ENCODE measurements at places on chromosomes 1 and 21. TPM values are rescaled to one million over a fixed set of nuclear protein-coding genes. Genes with fewer than 3 reads are reported as not detected.

DNA sequence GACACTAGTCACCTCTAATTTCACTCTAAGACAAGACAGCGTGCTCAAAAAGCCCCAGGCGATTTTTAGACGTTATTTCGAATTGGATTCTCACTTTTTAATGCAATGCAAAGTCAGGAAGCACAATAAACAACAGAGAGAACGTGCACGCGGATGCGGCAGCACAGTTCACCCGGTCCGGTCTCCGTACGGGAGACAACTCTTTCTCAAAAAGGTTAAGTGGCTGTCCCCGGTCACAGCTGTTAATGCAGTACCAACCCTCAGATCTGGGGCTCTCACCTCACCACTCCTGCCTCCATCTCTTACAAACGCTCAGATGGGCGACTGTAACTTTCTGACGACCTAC is 1.2 kb downstream of the HP1BP3 start:
- H3K27ac ChIP-seq: peak overlapping the region; percentile 71
- DNase-seq: no peak
- H3K4me3 ChIP-seq: peak overlapping the region; percentile 90

DNA sequence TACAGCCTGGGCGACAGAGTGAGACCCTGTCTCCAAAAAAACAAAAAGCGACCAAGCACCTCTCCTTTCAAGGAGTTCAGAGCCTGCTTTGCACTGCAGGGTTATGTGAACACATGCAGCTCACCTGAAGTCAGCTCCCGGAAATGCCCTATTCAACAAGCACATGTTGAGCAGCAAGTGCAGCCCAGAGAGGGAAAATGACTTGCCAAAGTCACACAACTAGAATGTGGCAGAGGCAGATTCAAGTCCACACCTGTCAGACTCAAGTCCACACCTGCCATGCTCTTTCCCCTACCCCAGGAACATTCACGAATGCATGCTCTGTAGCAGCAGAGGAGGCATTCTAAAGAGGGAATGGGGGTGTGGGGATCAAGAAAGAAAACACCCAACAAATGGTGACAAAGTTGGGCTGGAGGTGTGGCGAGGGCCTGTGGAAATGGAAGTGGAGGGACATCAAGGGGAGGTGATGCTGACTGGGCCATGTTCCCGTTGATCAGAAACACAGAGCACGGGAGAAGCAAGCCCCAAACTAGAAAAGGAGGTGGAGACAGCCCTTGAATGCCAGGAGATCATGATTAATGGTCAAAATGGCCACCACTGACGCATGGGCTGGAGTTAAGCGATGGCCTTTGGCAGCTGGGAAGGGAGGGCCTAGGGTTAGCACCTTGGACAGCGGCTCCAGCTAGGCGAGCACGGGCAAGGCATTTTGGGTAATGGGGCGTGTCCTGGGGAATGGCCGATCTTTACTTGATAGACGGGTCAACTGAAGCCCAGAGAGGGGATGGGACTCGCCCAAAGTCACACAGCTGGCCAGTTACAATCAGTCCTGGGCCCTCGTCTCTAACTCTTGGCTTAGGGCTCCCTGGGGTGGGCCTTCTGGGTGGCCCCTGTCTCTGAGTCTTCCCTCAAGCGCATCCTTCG is 21.5 kb downstream of the RAP1GAP start:
- no peak overlapping the region for H3K27ac ChIP-seq
- no peak for DNase-seq
- peaks cover 82% of the 10 kb centered on the region for H3K27me3 ChIP-seq
- no peaks in the 10 kb centered on the region for H3K36me3 ChIP-seq
- no peak overlapping the region for H3K4me3 ChIP-seq

DNA sequence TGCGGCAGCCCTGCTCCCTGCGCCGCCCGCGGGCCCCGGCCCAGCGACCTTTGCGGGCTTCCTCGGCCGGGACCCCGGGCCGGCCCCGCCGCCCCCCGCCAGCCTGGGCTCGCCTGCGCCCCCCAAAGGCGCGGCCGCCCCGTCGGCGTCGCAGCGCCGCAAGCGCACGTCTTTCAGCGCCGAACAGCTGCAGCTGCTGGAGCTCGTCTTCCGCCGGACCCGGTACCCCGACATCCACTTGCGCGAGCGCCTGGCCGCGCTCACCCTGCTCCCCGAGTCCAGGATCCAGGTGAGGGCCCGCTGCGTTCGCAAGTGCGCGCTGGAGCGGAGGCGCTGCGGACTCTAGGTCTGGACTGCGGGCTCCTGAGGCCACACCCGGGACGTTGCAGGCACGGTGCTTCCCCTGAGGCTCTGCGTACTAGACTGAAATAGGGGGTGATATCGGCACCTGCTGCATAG is 351 bp downstream of the MIXL1 start:
- no peak for DNase-seq
- peaks cover 34% of the 10 kb centered on the region for H3K27me3 ChIP-seq
- no peak overlapping the region for H3K27ac ChIP-seq
- H3K4me1 ChIP-seq: no peaks in the 10 kb centered on the region
- no peaks in the 10 kb centered on the region for H3K36me3 ChIP-seq

- H3K27ac ChIP-seq: no peak overlapping the region
- H3K36me3 ChIP-seq: no peaks in the 10 kb centered on the region
- H3K4me1 ChIP-seq: no peaks in the 10 kb centered on the region
- no peak for DNase-seq
- no peaks in the 10 kb centered on the region for H3K27me3 ChIP-seq
Observed at GRCh38 chr1:68313735-68314134, 81.4 kb upstream of the WLS start.

DNA sequence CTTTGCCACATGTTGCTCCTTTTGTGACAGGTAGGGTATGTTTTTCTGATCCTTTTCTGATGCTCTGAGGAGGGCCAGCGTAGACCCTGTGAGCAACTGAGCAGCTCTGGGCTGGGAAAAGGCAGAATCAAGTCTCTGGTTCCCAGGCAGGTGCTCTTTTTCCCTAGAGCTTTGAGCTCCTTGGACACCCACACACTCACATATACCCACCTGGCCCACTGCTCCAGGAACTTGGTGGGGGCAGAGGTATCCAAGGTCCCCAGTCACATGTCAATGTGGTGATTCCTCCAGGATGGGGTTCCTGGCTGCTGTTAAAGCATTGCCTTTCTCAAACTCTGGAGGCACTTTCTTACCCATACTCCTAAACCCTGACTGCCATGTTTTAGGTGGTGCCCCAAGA is 5.4 kb downstream of the CD2 start:
- peak overlapping the region; percentile 87 for H3K27ac ChIP-seq
- H3K27me3 ChIP-seq: no peaks in the 10 kb centered on the region
- peaks cover 57% of the 10 kb centered on the region for H3K36me3 ChIP-seq
- H3K4me3 ChIP-seq: peak overlapping the region; percentile 81
- DNase-seq: no peak

PTPRC gene
- total RNA-seq: 984 TPM

CD244 gene
- 4.9 TPM for total RNA-seq

DNA sequence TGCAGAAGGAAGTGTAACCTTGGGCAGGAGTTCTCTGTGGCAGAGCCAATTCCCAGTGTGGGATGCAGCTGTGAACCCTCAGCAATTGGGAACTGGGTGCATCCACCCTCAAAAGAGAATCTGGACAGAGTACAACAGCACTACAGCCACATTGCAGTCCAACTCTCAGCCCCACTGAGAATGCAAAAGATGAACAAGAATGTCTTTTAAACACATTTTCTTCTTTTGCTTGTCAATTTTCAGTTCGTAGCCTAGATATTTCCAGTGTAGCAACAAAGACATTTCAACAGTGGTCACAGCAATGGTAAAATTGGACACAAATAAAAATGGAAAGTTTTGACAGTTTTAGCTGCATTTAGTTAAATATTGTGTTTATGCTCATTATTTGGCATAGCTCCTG is 114.0 kb upstream of the APP start:
- H3K36me3 ChIP-seq: no peaks in the 10 kb centered on the region
- H3K4me1 ChIP-seq: no peaks in the 10 kb centered on the region
- DNase-seq: no peak
- H3K27ac ChIP-seq: no peak overlapping the region
- no peaks in the 10 kb centered on the region for H3K27me3 ChIP-seq
- H3K4me3 ChIP-seq: no peak overlapping the region

DNA sequence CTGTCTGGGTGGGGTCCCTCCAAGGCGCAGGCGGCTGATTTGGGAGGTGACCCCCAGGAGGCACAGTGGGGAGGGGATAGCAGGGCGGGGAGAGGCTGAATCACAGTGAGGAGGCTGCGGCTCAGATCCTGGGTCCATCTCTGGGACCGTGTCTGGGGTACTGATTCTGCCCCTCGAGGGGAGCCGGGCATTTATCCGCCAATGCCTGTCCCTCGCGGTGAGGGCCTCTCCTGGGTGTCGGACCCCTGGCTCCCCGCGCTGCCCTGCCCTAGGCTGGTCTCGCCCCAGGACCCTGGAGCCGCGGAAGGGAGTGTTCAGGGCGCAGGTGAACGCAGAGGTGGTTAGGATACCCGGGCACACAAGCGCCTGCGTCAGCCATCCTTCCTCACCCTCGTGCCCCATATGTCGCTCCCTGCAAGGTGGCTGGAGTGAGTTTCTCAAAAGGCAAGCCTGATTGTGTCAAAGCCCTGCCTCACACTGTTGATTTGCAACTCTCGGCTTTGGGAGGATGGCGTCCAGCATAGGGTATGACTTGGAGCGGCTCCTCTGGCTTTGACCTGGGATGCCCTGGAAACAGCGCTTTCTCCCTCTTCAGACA is 530.9 kb downstream of the PTPRU start:
- DNase-seq: no peak
- H3K4me3 ChIP-seq: no peak overlapping the region
- H3K4me1 ChIP-seq: no peaks in the 10 kb centered on the region
- no peak overlapping the region for H3K27ac ChIP-seq

GRCh38 chr1:227125929-227126545 is 185.9 kb downstream of the COQ8A start:
- H3K4me3 ChIP-seq: no peak overlapping the region
- no peaks in the 10 kb centered on the region for H3K27me3 ChIP-seq
- no peak overlapping the region for H3K27ac ChIP-seq
- H3K36me3 ChIP-seq: no peaks in the 10 kb centered on the region
- H3K4me1 ChIP-seq: no peaks in the 10 kb centered on the region

DNA sequence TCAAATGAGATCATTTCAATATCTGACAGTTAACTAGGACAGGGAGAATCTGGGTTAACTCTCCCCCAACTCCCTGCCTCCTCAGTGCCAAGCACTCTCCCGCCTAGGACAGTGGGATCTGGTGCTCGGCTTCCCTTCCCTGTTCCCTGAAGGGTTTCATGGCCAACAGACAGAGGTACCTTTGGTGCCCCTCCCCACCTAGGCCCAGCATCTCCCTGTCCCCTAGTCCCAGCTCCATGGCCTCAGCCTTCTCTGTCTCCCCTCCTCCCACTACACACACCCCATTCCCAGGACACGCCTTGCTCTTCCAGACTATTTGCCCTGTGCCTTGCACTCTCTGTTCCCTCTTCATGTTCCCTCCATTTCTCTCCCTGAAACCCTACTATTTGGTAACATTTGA is 77.1 kb downstream of the CD247 start:
- H3K36me3 ChIP-seq: peaks cover 82% of the 10 kb centered on the region
- H3K27me3 ChIP-seq: no peaks in the 10 kb centered on the region
- H3K4me3 ChIP-seq: no peak overlapping the region
- DNase-seq: no peak
- H3K27ac ChIP-seq: peak overlapping the region; percentile 8

LENEP gene
- total RNA-seq: 1.6 TPM

ZFP69B gene
- 4.3 TPM for total RNA-seq

COL16A1 gene
- 0.41 TPM for total RNA-seq

- H3K4me3 ChIP-seq: no peak overlapping the region
- peaks cover 14% of the 10 kb centered on the region for H3K36me3 ChIP-seq
- DNase-seq: no peak
- no peak overlapping the region for H3K27ac ChIP-seq
- no peaks in the 10 kb centered on the region for H3K4me1 ChIP-seq
Observed at GRCh38 chr1:46689356-46689755, 17.7 kb downstream of the TEX38 start.

DNA sequence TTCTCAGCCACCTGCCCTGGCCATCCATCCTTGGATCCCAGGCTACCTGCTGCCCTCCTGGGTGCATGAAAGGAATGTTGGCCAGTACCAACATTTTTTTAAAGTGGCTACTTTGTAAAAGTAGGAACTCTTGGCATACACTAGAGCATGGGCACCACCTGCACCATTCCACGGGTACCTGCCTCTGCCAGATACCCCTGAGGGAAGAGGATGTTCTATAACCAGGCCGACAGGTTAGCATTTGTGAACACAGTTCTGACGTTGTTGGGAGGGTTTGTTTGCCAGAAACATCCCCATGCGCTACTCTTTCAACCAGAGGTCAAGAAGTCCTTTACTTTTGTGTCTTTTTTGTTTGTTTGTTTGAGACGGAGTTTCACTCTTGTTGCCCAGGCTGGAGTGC is 43.0 kb downstream of the EVA1C start:
- no peak for DNase-seq
- H3K36me3 ChIP-seq: peaks cover 6% of the 10 kb centered on the region
- no peaks in the 10 kb centered on the region for H3K27me3 ChIP-seq
- no peak overlapping the region for H3K27ac ChIP-seq
- no peak overlapping the region for H3K4me3 ChIP-seq

DNA sequence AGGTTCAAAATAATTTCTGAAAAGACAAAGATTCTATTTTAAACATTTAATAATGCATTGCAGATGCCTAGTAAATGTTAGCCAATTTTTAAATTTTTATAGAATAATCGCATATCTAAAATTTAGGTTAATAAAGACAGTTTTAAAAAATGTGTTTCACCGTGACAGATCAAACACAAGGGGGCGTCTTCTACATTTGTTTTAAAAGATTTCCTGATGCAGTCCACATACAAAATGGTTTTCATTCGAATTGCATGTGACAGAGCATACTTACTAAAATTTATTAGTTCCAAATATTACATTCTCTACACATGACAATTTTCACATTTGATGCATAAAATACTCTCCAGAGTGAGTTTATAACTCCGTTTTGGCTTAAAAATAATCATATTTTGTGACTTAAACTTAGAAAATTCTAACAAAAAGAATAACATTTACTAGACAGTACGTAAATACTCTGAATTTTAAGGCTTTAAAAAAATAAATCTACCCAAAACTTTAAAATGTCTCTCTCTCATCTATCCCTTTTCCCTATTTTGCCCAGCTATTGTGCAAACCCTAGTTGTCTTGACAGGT is 75.5 kb downstream of the ADAMTS1 start:
- H3K4me1 ChIP-seq: no peaks in the 10 kb centered on the region
- H3K36me3 ChIP-seq: no peaks in the 10 kb centered on the region

- H3K4me3 ChIP-seq: no peak overlapping the region
- no peak overlapping the region for H3K27ac ChIP-seq
- DNase-seq: no peak
Observed at GRCh38 chr1:20373286-20373685, 82.6 kb downstream of the VWA5B1 start.

GRCh38 chr21:38343691-38344090 is 86.9 kb downstream of the KCNJ15 start:
- DNase-seq: no peak
- H3K4me1 ChIP-seq: no peaks in the 10 kb centered on the region
- no peaks in the 10 kb centered on the region for H3K36me3 ChIP-seq

All from T-cell (primary cell).